HAP-1 (cell line): ENCODE measurements at places on chromosomes 5 and 9.

- DNase-seq, result no peak
These were observed 78.2 kb upstream of the RAPGEF1 start for GRCh38 chr9:131818089-131818488.

DNA sequence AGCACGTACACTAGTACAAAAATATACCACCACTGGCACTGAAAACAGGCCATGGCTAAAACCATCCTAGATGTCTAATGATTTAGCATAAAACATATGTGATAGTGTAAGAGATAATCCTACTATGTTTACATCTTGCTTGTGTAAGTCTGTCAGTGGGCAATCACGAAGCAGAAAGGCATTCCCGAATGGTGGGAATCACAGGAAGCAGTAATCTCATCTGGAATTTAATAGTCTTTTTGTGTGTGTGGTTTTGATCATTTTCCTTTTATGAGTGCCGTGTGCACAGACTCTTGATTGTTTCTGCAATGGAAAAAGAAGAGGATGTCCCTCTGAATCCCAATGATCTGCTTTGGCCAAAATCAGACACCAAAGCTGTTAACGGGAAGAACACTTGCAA, 200.5 kb downstream of the EBF1 start:
- no peak for DNase-seq

- no peak for DNase-seq
These were observed 25.6 kb downstream of the GLDC start for GRCh38 chr9:6619909-6620308.

- no peak for DNase-seq
These were observed 13.4 kb upstream of the TNIP1 start for GRCh38 chr5:151094030-151094851.

GRCh38 chr5:91830361-91830953, 447.3 kb upstream of the ARRDC3 start:
- no peak for DNase-seq

- no peak for DNase-seq
These were observed 212.5 kb downstream of the FANCC start for GRCh38 chr9:95104980-95105379.

GRCh38 chr5:34621277-34622097, 34.6 kb upstream of the RAI14 start:
- DNase-seq, result no peak

- DNase-seq, result no peak
These were observed 37.5 kb downstream of the SPOCK1 start for GRCh38 chr5:137461391-137462264.
